ENCODE measurements at places on chromosomes 13 and 19. TPM values are rescaled to one million over a fixed set of nuclear protein-coding genes. Genes with fewer than 3 reads are reported as not detected.
A peak's percentile ranks its signal among the peaks of the same experiment; 100 is the strongest.

The SRRM5 gene
- 0.33 TPM for total RNA-seq

DNA sequence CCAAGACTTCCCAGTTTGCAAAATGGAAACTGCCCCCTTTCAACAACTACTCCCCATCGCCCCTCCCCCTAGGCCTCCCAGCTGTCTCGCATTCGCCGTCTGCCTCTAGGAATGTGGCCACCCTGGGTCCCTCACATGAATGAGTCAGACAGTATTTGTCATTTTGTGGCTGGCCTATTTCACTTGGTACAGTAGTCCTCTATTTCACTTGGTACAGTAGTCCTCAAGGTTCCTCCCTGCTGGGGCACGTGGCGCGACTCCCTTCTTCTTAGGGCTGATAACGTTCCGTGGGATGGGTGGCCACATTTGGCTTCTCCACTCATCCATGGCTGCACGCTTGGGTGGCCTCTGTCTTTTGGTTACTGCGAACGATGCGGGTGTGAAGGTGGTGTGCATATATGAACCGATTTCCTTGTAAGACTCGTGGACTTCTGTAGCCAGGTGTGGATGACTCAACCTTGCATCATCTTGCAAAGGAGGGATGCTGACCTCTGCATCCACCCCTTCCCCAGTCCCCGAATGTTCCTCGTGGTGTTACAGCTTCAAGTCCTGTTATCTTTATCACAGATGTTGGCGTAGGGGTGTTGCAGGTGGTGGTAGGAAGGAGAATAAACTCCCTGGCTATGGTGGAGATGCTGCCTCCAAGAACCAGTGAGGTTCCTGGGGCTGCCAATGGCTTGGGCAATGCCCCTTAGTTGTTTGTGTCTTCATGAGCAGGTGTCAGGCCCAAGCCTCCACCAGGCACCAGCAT is 112.1 kb upstream of the SOX1 start:
- no peaks in the 10 kb centered on the region for H3K4me1 ChIP-seq
- no peak overlapping the region for H3K27ac ChIP-seq
- DNase-seq: no peak
- no peak overlapping the region for H3K4me3 ChIP-seq

DNA sequence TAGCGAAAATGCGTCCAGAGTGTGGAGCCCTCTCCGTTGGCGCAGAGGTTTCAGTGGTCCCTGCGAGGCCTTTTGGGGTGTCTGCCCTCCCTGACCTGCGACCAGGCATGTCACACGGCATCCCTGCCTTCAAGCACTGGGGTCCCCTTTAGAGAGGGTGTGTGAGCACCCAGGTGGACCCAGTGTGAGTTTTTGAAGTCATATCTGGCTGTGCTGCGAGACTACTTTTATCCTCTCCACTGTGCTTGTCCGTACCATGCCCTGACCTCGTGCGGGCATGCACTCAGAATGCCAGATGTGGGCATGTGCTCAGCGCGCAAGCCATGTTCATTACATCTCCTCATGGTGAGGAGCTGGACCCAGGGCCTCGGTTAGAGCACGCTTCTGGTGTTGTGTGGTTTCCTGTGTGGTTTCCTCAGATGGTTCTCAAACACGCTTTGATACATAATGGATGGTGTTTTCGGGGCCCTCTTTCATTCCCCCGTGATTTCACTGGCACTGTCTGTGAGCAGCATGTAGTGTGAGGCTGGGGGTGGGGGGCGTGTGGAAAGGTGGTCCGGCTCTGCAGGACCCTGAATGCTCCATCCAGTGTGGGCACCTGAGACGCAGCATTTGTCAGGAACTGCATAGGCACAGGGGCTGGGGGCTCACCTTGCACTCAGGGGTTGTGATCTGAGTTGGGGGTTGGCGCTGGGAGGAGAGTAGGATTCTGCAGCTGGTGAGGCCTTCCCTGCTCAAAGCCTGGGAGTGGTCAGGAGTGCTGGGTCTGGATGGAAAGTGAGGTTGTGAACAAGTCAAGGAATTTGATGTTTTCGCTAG is 2.3 kb downstream of the TFDP1 start:
- no peaks in the 10 kb centered on the region for H3K36me3 ChIP-seq
- H3K27ac ChIP-seq: no peak overlapping the region
- no peaks in the 10 kb centered on the region for H3K27me3 ChIP-seq
- DNase-seq: peak; percentile 27
- H3K4me3 ChIP-seq: no peak overlapping the region

The KCNRG gene
- 1.8 TPM for total RNA-seq

The TLE5 gene
- 329 TPM for total RNA-seq

DNA sequence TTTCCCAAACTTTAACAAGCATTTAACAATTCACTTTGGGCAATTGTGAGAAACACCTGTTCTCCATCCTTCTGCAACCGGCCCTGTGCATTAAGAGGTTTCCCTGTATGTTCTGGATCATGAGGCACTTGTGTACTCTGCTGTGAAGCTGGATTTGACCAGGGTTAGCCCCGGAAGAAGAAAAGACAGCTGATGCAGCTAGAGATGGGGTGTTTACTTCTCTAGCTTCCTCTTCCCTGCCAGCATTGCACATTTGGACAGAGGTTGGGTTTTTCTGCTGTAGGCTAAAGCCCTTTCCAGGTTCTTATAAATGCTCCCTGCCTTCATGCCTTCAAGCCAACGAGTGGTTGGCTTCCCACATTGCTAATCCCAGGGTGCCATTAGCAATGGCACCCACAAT is 20.9 kb downstream of the MBD3L2B start:
- no peak for DNase-seq
- no peak overlapping the region for H3K4me3 ChIP-seq
- H3K4me1 ChIP-seq: no peaks in the 10 kb centered on the region
- peaks cover 7% of the 10 kb centered on the region for H3K27me3 ChIP-seq

DNA sequence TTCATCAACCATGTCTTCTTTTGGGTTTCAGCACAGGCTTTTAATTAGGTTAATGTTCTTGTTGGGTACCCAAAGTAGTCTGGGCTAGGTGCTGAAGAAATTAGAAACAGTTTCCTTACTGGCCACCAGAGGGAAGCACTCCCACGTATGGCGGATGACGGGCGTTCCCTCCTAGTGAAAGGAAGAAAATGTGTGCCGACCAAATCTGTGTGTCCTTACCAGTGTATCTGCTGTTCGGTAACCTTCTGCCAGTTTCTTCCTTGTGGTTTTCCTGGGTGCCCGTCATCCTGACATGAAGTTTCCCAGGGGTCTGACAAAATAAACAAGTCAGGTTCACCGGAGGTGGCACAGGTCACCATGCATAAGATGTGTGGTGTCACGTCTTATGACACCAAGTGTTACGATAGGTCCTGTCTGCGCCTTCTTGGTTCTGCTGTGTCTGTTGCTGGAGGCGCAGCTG is 6.0 kb upstream of the WDR88 start:
- H3K36me3 ChIP-seq: peaks cover 10% of the 10 kb centered on the region
- H3K27ac ChIP-seq: no peak overlapping the region
- no peaks in the 10 kb centered on the region for H3K4me1 ChIP-seq
- H3K4me3 ChIP-seq: no peak overlapping the region
- no peak for DNase-seq

Measured in breast epithelium (tissue), 4 donors.